Immature natural killer cell (primary cell): ENCODE measurements at places on chromosomes 7 and 10. TPM values are rescaled to one million over a fixed set of nuclear protein-coding genes. Genes with fewer than 3 reads are reported as not detected.

DNA sequence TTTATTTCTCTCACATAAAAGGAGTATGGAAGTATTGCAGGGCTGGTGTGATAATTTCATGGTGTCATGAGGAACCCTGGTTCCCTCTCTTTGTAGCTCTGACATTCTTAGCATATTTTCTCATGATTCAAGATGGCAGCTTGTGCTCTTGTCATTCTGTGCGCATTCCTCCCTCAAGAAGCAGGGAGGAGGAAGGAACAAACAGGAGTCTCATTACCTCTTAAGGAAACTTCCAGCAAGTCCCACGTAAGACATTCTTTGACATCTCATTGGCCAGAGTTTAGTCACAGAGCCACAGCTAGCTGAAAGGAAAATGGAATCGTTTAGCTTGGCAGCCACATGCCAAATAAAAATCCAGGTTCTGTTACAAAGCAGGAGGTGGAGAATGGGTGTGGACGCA, 546.8 kb downstream of the LRMDA start:
- no peak for DNase-seq
- no peak overlapping the region for H3K27ac ChIP-seq
- no peaks in the 10 kb centered on the region for H3K4me1 ChIP-seq
- H3K4me3 ChIP-seq, result no peak overlapping the region

- H3K27ac ChIP-seq, result peak overlapping the region; percentile 94
- H3K4me1 ChIP-seq, result peaks cover 100% of the 10 kb centered on the region
- H3K36me3 ChIP-seq, result peaks cover 11% of the 10 kb centered on the region
- peaks cover 5% of the 10 kb centered on the region for H3K27me3 ChIP-seq
Observed at GRCh38 chr10:80460399-80461207, 6.5 kb downstream of the TSPAN14 start.

DNA sequence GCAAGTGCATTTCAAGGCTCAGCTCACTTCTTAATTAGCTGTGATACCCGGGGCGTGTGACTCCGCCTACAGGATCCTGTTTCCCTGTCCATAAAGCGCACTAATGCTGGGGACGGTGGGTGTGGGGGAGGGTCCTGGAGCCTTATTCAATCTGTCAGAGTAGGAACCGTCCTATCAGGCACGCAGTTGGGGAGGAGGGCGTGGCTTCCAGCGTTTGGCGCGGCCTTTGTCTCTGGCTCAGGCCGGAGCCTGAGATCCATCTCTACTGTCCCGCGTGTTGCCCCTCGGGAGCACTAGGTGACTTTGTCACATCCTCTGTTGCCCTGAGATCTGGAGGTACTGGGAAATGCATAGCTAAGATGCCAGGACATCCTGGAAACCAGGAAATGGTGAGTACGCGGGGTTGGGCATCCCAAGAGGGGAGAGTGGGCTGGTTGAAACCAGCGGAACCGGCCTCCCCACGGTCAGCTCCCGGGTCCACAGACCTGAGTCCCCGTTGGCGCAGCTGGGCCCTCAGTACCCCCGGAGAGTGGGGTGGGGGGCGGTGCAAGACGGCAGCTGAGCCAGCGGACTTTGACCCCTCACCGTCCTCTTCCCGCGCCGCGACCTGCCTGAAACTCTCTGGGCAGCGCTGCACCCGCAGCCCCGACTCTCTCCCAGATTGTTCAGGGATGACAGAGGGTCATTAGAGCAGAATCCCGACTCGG, 104.4 kb upstream of the ZNF92 start:
- no peak for DNase-seq
- H3K27me3 ChIP-seq, result peaks cover 18% of the 10 kb centered on the region
- peaks cover 11% of the 10 kb centered on the region for H3K4me1 ChIP-seq
- H3K4me3 ChIP-seq, result peak overlapping the region; percentile 63
- no peak overlapping the region for H3K27ac ChIP-seq

DNA sequence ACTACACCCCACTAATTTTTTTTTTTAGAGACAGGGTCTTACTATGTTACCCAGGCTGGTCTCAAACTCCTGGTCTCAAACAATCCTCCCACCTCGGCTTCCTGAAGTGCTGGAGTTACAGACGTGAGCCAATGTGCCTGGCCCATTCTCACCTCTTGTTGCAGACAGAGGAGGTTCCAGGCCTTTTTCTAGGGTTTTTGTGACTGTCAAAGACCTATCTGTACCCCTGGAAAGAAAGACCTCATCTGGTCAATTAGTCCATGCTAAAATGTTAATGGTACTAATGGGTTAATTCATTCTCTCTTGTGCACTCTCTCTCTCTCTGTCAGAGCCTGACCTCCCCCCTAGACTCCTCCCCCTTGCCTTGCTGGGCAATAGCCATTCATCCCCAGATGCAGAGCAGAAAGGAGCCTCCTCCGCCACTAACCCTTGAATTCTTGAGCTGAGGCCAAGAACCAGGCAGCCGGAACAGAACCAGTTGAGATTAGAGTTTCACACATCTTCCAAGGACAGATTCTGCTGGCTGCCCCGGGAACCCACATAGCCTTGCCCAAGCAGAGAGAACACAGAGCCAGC, 209.7 kb downstream of the SKIDA1 start:
- DNase-seq, result no peak
- peaks cover 1% of the 10 kb centered on the region for H3K27me3 ChIP-seq
- H3K36me3 ChIP-seq, result no peaks in the 10 kb centered on the region
- no peak overlapping the region for H3K4me3 ChIP-seq
- H3K4me1 ChIP-seq, result no peaks in the 10 kb centered on the region
- H3K27ac ChIP-seq, result no peak overlapping the region

- peaks cover 6% of the 10 kb centered on the region for H3K27me3 ChIP-seq
- no peak for DNase-seq
- peaks cover 89% of the 10 kb centered on the region for H3K4me1 ChIP-seq
- H3K27ac ChIP-seq, result peak overlapping the region; percentile 88
Observed at GRCh38 chr7:43590862-43591557, 8.1 kb downstream of the STK17A start.

MMD2 gene
- polyA plus RNA-seq, result not detected
